ENCODE measurements at places on chromosomes 2 and 18.

DNA sequence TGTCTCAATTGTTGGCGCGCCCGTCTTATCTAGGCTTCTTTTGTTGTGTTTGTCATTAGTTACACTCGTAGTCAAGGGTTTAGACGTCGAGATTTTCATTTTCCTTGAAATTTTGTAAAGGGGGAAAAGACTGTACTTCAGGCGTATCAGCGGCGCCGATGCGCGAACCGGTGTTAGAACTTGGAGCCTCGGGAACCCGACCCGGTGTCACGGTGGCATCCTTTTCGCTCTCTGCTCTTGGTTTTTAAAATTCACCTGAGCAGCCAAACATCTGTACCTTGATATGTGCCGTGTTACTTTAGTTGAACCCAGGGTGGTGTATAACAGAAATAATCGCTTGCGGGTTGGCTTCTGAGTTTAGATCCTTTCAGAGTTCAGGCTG, 643 bp downstream of the RMC1 start:
- DNase-seq: no peak

DNA sequence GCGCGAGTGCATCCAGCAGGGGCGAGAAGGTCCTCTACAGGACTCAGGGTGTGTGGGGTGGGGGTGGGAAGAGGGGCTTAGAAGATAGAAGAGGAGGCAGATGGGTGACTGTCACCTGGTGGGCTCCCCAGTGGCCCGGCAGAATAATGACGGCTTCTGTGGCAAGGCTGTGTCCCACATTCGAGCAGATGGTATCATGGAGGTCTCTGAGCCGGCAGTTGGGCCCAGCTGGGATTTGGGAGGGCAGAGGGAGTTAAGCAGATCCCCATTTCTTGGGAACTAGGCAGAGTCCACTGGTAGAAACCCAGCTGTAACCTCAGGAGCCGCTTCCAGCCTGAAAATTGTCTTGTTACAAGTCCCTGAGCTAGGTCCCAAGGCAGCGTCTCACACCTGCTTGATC, 28.4 kb upstream of the DTNB start:
- no peak for DNase-seq

DNA sequence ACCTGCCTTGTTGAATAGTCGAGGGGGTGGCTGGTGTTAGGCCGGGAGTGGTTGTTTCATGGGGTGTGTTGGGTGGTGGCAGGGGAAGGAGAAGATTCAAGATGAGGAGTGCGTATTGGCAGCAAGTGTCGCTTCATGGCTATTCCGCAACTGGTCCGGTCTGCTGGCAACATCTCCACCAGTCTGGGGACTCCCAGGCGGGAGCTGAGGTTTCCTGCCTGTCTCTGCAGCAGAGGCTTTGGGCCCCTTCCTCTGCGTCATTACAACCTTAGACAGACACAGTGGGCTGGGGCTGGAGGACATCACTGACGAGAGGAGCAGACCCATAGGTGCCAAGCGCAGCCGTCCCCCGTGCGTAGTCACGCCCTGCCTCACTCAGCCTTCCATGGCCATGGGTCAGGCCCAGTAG, 64.0 kb upstream of the MCFD2 start:
- no peak for DNase-seq

DNA sequence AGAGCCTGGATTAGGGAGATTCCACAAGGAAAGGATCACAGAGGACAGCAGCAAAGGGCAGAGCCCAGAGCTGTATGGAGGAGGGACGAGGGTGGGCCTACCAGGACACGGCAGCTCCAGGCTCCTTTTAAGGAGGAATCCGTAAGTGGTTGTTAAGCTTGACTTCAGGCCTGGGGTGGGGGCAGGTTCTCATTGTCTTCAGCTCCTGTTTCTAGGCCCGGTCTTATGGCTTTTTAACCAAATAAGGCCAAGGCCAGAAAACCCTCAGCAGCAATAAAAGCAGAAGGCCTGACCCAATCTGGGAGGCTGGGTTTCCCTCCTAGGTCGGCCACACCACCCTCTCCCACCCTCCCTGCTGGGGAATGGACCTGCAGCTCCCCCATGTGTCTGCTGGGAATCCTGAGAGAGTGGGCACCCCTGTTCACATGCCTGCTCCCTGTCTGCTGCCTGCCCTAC, 111.2 kb downstream of the PLB1 start:
- DNase-seq: no peak

GRCh38 chr2:217803653-217803960, 199.2 kb downstream of the TNS1 start:
- no peak for DNase-seq

DNA sequence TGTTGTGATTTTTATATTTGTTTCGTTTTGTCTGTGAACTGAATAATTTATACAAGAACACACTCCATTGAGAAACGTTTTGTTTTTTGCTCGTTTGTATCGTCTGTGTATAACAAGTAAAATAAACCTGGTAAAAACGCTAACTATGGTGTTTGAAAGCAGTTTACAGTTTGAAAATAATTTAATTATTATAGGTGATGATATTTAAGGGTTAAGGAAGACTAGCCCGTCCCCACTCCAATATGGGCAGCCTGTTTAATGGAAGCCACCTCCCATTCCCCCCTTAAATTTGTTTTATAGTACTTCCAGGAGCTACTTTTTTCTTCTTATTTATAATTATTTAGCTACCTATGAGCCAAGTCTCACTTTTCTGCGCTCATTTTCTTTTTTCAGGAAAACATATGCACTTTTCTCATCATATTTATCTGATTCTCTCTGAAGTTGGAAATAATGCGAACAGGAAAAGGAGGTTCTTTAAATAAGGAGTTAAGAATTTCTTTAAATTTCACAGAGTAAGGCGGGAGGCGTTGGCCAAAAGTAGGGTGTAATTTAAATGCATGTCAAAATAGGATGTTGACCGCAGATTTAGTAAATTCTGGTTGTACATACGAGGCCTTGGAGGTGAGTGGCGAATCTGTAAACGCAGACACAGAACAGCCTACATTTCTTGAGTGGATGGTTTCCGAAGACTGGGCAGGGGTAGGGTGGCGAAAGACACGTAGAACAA, 9.8 kb downstream of the TBR1 start:
- DNase-seq: no peak
